Naive B cell (primary cell): ENCODE measurements at places on chromosomes 3 and 15.
A peak's percentile ranks its signal among the peaks of the same experiment; 100 is the strongest.

DNA sequence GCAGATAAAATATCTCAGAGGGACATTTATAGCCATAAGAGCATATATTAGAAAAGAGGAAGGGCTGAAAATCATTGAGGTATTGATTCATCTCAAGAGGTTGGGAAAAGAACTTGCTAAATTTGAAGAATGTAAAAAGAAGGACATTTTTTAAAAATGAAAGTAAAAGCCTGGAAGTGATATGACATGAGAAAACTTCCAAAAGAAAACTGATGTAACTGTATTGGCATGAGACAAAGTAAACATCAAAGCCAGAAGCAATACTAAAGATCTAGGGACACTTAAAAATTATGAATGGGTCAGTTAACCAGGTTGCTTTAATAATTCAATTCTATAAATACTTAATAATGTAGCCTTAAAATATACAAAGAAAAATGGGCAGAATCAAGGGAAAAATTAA, 31.9 kb downstream of the CEP63 start:
- no peak for DNase-seq
- H3K27me3 ChIP-seq, result no peaks in the 10 kb centered on the region
- H3K27ac ChIP-seq, result no peak overlapping the region
- H3K4me3 ChIP-seq, result no peak overlapping the region
- H3K36me3 ChIP-seq, result peaks cover 51% of the 10 kb centered on the region

DNA sequence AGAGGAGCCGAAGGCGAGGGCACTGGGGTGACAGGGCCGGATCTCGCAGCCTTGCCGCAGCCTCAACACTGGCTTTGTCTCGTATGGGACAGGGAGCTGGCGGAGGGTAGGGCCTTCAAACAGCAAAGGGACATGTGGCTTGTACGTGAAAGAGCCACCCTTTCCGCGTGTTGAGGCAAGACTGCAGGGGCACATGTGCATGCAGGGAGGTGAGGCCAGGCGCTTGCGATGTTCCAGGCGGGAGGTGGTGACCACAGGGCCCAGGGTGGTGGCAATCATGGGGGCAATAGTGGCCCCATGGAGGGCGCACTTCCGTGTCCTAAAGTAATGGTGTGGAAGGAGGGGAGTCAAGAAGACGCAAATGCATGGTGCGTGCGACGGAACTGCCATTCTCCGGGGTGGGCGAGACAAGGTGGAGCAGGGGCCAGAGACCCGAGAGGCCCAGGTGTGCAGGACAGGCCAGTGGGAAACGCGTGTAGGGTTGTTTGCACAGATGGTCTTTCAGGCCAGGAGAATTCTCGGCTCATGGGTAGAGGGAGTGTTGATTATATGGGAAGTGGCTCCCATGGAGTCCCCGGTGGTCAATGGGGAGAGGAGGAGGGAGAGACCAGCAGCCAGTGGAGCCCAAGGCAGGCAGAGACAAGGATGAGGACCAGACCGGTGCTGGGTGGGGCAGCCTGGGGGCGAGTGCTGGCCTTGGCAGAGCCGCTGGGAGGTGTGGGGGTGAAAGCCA, 45.8 kb upstream of the PCSK6 start:
- H3K27me3 ChIP-seq, result peaks cover 33% of the 10 kb centered on the region
- no peak overlapping the region for H3K27ac ChIP-seq
- H3K36me3 ChIP-seq, result no peaks in the 10 kb centered on the region

GRCh38 chr3:174342941-174343501, 516.1 kb upstream of the NAALADL2 start:
- DNase-seq, result no peak
- no peaks in the 10 kb centered on the region for H3K4me1 ChIP-seq
- no peaks in the 10 kb centered on the region for H3K27me3 ChIP-seq

DNA sequence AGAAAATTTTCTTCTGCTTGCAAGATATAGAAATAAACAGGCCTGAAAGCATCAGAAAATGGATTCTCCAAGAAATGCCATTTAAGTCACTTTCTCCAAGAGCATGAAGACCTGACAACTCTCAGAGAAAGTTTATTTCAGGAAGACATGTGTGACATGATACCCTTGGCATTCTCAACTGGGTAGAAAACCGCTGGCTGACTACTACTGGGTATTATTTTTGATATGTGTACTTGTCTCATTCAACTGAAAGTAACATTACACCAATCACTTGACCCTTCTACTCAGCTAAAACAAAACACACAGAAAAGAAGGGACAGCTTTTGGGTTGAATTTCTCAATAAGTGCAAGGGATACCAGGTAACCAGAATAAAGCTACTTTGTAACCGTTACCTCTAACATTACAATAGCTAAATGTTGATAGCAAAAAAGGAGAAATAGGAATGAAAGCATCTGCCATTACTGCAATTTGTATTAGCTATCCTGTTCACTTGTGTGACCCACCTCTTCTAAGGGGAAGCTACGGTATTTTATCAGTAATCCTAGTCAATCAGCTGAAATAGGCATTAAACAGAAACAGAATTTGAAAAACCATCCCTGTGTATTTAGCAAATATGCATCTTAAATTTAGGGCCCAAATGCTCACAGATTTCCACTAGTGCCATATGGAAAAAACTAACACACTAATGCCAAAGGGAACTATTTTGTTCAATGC, 7.3 kb downstream of the TRA2B start:
- peaks cover 84% of the 10 kb centered on the region for H3K4me1 ChIP-seq
- peak overlapping the region; percentile 61 for H3K27ac ChIP-seq
- peaks cover 15% of the 10 kb centered on the region for H3K36me3 ChIP-seq
- no peak for DNase-seq

- no peak overlapping the region for H3K27ac ChIP-seq
- no peaks in the 10 kb centered on the region for H3K27me3 ChIP-seq
- no peak overlapping the region for H3K4me3 ChIP-seq
- no peaks in the 10 kb centered on the region for H3K4me1 ChIP-seq
- peaks cover 23% of the 10 kb centered on the region for H3K36me3 ChIP-seq
- DNase-seq, result no peak
Measured at GRCh38 chr15:94370206-94370935, 139.0 kb downstream of the MCTP2 start.

GRCh38 chr3:4722103-4722502, 229.0 kb downstream of the ITPR1 start:
- no peak overlapping the region for H3K4me3 ChIP-seq
- no peaks in the 10 kb centered on the region for H3K4me1 ChIP-seq
- no peak for DNase-seq
- H3K36me3 ChIP-seq, result peaks cover 22% of the 10 kb centered on the region
- no peak overlapping the region for H3K27ac ChIP-seq

GRCh38 chr3:194573680-194574437, 59.4 kb downstream of the TMEM44 start:
- H3K36me3 ChIP-seq, result no peaks in the 10 kb centered on the region
- no peak for DNase-seq
- H3K27me3 ChIP-seq, result peaks cover 24% of the 10 kb centered on the region

DNA sequence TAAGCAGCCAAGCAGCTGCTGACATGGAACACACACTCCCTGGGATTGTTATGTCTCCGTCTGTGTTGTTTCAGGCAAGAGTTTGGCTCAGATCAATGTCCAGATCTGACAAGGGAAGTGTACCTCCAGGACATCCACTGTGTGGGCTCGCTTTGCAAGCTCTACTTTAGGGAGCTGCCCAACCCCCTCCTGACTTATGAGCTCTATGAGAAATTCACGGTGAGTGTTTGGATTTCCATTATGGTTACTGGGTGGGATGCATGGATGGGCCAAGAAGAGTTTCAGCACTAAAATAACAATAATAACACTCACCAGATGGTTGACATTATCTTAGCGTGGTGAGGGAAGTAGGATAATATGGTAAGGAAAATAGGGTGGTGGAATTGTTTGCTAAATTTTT, 74.1 kb downstream of the ARHGAP31 start:
- H3K27me3 ChIP-seq, result no peaks in the 10 kb centered on the region
- peaks cover 14% of the 10 kb centered on the region for H3K36me3 ChIP-seq
- no peak overlapping the region for H3K27ac ChIP-seq
- H3K4me3 ChIP-seq, result no peak overlapping the region

GRCh38 chr3:98556164-98557130, 24.7 kb downstream of the GPR15 start:
- no peaks in the 10 kb centered on the region for H3K4me1 ChIP-seq
- no peak for DNase-seq
- H3K4me3 ChIP-seq, result no peak overlapping the region
- no peaks in the 10 kb centered on the region for H3K36me3 ChIP-seq
- H3K27me3 ChIP-seq, result peaks cover 15% of the 10 kb centered on the region

- no peaks in the 10 kb centered on the region for H3K27me3 ChIP-seq
- DNase-seq, result no peak
- no peak overlapping the region for H3K27ac ChIP-seq
- no peaks in the 10 kb centered on the region for H3K4me1 ChIP-seq
Measured at GRCh38 chr3:109772520-109772919, 435.2 kb upstream of the DPPA4 start.

DNA sequence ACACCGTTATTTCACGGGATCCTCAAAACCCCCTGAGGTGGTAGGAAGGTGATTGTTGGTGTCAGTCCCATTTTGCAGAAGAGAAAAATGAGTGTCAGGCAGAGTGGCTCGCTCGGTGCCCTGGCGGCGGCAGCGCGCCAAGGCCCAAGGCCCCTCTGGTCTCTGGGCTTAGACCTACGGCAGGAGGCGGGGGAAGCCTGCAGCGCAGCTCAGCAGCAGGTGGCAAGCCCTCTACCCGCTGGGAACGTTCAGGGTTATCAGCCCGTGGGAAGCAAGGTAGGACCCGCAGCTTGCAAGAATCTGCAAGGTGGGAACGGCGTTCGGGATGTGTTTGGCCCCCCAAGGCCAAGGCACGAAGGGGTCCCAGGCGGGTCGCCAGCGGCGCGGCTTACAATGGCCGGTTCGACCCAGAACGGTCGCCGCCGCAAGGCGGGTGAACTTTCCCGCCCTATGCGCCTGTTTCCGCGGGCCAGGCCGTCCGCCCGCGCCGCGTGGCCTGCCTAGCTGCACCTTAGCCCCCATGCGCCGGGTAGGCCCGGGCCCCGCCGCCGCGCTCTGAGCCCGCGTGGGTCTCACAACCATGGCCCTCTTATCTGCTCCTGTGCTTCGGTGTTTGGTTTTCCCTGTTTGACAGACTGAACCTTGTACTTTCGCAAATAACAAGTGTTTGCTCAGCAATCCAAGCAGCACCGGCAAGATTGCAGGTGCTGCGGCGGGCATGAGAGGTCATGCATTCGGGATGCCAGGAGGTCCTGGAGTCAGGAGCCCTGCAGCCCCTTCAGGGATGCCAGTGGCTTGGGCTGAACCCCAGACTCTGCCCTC, 39.7 kb downstream of the CCNL1 start:
- H3K4me1 ChIP-seq, result no peaks in the 10 kb centered on the region
- H3K4me3 ChIP-seq, result no peak overlapping the region
- no peaks in the 10 kb centered on the region for H3K36me3 ChIP-seq
- H3K27ac ChIP-seq, result no peak overlapping the region

GRCh38 chr15:52778457-52778856, 11.7 kb downstream of the ONECUT1 start:
- no peak overlapping the region for H3K4me3 ChIP-seq
- H3K36me3 ChIP-seq, result no peaks in the 10 kb centered on the region
- no peak overlapping the region for H3K27ac ChIP-seq
- H3K4me1 ChIP-seq, result peaks cover 6% of the 10 kb centered on the region
- no peak for DNase-seq

DNA sequence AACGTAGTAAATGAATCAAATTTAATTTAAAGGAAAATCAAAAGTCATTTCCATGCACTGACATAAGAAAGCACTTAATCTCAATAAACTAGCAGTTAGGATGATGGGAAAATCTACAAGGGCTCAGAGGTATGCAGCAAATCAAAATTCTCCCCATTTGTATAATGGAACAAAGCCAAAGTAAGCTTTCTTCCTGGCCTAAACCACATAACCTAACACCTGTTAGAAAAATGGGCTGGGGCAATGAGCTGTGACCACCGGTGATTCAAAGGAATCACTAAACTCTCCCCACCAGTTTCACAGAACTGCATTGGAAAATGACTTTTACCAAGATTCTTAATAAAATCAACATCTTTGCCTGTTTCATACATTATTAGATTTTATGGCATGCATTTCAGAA, 1024.3 kb downstream of the FHIT start:
- H3K36me3 ChIP-seq, result no peaks in the 10 kb centered on the region
- no peak overlapping the region for H3K27ac ChIP-seq
- H3K27me3 ChIP-seq, result no peaks in the 10 kb centered on the region

DNA sequence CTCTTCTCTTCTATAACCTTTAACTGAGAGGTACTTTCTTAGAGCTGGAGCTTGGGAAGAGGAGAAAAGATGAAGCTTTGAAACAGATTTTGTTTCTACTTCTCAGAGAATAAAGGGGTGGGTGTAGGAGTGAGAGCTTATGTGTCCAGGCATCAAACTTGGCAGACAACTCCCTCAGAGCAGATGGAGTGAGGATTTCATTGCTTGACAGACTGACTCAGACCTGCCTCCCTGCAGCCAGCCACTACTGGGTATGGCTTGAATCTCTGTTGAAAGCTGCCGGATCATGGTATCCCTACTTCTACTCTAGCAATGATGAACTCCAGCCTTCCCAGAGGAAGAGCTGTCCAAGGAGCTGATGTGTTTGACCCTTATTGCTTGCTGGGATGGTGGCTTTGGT, 36.7 kb downstream of the SYN2 start:
- peaks cover 26% of the 10 kb centered on the region for H3K27me3 ChIP-seq
- no peaks in the 10 kb centered on the region for H3K4me1 ChIP-seq
- no peak for DNase-seq
- H3K36me3 ChIP-seq, result no peaks in the 10 kb centered on the region
- H3K4me3 ChIP-seq, result no peak overlapping the region

DNA sequence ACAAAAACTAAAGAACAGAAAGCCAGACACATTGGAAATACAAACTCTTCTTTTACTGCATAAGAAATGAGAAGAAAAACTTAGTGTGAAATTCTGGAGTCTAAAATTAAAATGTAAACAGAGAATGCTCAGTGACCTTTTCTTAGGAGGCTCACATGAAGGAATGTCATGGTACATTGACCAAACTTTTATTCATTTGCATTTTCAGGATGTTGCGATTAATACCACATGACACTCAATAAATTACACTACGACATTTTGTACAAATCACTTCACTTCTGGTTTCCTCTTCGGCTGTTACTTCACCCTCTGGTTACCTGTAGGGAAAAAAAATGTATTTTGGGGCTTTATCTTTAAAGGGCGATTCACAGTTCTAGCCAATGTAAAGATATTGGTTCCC, 56.4 kb upstream of the ACTC1 start:
- no peaks in the 10 kb centered on the region for H3K27me3 ChIP-seq
- H3K36me3 ChIP-seq, result peaks cover 13% of the 10 kb centered on the region
- H3K4me3 ChIP-seq, result no peak overlapping the region
- H3K27ac ChIP-seq, result peak overlapping the region; percentile 83
- peak; percentile 9 for DNase-seq
